ENCODE measurements at places on chromosomes 7 and 10.

GRCh38 chr7:68279827-68280400 lies 1283.3 kb downstream of the TYW1 start:
- no peak for DNase-seq

GRCh38 chr10:67612176-67612575 lies 83.8 kb downstream of the CTNNA3 start:
- DNase-seq, result no peak

DNA sequence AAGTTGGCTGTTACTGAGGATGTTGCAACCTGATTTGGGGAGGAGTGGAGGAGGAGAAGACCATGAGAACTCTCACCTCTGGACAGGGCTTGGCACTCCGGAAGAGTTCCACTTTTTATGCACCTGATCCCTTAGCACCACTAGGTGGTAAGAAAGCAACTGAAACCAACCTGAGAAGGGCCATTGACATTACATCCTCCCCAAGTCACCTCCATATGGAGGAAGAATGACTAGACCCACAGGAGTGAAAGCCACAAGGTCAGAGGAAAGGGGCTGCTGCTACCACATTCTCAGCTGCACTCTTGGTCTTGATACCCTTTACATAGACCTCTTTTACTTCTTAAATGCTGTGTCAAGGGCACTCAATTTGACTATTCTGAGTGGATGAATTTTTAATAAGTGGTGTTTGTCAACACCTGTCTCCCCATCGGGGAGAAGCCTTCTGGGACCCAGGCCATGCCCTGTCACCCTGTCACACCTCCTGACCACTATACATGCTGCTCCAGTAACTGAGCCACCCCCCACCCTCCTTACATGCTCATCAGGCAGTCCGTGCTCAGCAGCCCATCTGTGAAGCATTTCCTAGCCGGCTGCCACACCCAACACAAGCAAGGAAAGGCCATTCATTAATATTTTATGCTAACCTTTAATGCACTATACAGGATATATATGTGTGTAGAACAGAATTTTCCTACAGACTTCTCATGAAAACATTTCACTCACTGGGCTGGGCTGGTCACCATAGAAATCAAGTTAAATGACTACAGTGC lies 362.9 kb downstream of the GFRA1 start:
- DNase-seq, result no peak

- DNase-seq, result no peak
These were observed 51.1 kb downstream of the ASB13 start for GRCh38 chr10:5615316-5615715.

DNA sequence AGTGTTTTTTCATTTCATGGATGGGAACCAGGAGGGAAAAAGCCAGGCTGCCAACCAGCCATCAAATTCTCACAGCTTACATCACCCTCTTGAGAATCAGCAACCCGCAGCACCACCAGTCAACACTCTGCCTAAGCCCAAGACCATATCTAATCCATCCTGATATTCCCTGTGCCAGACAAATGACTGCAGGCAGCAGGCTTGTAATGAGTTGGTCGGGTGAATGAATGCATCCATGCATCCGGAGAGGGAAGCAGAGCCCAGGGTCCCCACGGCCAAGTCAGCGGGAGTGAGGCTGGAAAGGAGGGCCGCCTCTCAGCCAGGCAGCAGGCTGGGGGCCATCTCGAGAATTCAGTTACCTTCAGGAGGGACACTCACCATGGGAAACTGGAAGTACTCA lies 46.9 kb downstream of the SLIT1 start:
- no peak for DNase-seq

DNA sequence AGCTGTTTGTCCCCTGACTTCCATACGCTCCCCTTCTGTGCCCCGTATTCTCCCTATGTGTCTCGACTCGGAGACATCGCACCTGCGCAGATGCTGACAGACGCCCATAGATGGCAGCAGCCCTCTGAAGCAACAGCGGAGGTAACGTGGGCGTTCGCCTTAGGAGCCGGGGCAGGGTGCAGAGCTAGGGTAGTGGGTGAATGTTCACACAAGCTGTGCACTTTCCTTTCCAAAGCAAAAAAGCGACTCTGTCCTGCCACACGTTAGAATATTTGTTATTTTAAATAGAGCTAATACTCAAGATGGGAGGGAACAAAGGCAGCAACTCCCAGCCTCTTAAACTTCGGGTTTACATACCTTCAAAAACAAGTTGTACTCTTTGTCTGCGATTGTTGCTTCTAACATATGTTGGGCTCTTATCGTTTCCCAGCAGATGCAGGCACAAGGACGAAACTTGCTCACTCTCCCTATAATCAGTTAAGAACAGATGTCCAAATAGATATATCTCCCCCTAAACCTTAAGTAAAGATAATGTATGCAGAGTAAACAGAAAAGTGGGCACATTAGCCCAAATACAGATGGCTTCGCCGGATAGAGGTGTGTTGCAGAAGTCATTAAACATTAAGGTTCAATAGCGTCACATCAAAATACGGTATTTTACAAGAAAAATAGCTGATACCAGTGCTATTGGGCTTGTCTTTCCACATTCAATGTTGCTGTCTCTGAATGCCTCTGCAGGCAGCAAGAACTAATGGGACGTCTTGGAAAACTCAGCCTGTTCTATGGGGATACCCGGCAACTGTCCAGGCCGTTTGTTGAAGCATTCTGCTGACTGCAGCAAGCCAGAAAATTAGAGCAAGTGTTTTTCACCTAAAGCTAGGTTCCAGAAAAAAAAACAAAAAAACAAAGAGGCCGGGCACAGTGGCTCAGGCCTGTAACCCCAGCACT lies 340.3 kb upstream of the PRKCQ start:
- DNase-seq, result peak; percentile 85

- no peak for DNase-seq
These were observed 24.9 kb downstream of the CALD1 start for GRCh38 chr7:134804351-134804750.

DNA sequence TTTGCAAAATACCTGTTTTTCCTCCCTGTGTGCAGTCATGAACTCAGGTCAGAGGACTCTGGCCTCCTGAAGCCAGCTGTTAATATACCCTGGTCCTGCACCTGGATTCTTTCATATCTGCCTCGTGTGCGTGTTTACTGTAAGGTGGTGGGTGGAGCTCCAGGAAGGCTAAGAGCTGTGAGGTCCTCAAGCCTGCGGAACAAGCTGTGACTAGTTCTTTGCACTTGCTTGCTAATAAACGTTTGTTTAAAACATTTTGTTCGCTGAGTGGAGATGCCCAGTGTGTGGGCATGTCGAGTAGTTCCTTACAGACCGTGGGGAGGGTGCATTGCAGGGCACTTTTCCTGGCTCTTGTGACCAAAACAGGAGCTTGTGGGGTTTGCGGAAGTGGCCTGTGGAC lies 139.0 kb downstream of the DOCK1 start:
- no peak for DNase-seq

DNA sequence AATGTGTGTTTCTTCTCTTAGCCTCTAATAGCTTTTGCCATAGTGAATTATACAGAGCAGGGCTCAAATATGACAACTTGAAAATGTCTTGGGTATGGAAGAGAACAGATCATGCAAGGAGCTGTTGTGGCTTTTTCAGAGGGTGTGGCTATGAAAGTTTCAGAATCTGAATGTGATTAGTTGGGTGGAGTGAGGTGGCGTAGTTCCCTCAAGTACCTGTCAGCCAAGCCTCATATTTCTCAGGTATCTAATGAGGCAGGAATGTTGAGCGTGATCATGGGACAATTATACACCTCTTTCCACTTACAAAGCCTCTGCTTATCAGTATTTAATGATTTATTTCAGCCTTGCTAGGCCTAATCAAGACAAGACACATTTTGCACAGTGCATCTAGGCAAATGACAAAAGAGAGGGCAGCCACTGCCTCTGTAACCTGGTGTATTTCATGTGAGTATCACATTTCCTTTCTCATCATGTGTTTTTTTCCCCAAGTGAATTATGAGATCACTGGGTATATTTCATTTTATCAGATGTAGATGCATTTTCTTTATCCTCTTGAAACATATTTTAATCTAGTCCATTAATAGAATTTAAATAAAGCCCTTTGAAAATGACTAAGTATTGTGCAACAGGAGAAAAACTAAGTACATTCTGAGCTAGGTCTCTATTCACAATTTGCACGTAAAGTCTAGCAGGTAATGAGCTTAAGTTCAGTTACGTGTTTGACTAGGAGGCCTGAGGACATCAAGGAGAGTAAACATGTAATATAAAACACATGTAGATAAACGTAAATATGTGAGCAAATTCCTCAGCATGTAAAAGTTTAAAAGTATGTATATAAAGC lies 644.4 kb upstream of the IGFBP3 start:
- no peak for DNase-seq

Data from activated CD4-positive, alpha-beta T cell treated with anti-CD3 and anti-CD28 coated beads, Interleukin-2, amount 50 U/mL, for 48 hours (primary cell).